ENCODE measurements at places on chromosomes 12 and 14. TPM values are rescaled to one million over a fixed set of nuclear protein-coding genes. Genes with fewer than 3 reads are reported as not detected.

The GALNT8 gene
- 11.2 TPM for total RNA-seq

The COX8C gene
- total RNA-seq, result not detected

The LRP1 gene
- 74.5 TPM for total RNA-seq

The TAS2R50 gene
- 1.1 TPM for total RNA-seq

The TAS2R10 gene
- 0.52 TPM for total RNA-seq

The ARPC3 gene
- 218 TPM for total RNA-seq

The GPRC5D gene
- not detected for total RNA-seq

The TDP1 gene
- total RNA-seq, result 49.8 TPM

DNA sequence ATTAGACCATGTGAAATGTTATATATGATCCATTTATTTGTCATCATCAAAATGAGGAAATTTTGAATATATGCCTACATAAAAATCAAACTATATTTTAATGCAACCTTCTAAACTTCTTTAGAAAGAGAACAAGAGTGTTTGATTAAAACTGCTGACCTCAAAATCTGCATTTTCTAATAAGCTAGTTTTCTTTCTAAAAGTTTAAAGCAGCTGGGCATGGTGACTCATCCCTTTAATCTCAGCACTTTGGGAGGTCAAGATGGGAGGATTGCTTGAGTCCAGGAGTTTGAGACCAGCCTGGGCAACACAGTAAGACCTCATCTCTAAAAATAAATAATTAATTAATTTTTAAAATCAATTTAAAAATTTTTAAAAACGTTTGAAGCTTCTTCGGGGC, 36.2 kb downstream of the GNPTAB start:
- no peaks in the 10 kb centered on the region for H3K4me1 ChIP-seq
- peaks cover 5% of the 10 kb centered on the region for H3K36me3 ChIP-seq
- no peak overlapping the region for H3K4me3 ChIP-seq
- no peak for DNase-seq

DNA sequence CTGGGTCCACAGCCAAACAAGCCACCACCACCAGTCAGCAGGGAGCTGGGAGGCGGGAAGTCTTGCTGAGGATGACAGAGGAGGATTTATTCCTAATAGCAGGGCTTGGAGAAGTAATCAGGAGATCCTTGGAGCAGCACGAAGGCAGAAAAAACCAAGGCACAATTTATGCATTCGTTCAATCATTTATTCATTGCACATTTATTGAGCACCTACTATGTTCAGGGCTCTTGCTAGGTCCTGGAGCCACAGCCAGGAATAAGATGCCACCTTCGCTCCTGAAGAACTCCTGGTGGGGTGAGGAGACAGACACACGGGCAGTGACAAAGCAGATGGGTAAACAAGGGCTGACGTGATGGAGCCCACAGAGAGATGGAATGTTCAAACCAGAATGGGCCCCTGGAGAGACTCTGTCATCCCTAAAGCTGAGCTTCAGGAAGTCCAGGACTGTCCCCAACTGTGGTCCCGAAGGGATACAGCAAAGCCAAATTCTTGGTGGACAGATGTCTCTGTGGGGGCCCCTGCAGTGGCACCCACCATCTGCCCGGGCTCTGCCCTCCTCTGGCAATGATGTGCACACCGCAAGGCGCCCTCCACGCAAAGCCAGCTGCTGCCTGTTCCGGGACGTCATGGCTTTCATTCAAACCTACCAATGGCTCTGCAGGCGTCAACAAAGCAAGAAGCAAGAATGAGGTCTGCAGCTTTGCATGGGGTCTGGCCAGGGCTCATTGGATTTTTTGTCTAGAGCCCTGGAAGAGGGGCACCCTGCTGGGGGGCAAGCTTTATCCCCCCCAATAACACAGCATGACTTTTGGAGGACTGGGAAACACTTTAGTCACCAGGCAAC, 3.0 kb upstream of the TESC start:
- no peaks in the 10 kb centered on the region for H3K36me3 ChIP-seq
- H3K27me3 ChIP-seq, result peaks cover 20% of the 10 kb centered on the region
- peak; percentile 65 for DNase-seq
- H3K27ac ChIP-seq, result peak overlapping the region; percentile 57
- H3K4me1 ChIP-seq, result peaks cover 3% of the 10 kb centered on the region

- no peak overlapping the region for H3K27ac ChIP-seq
- H3K27me3 ChIP-seq, result peaks cover 68% of the 10 kb centered on the region
- no peaks in the 10 kb centered on the region for H3K36me3 ChIP-seq
- no peak overlapping the region for H3K4me3 ChIP-seq
Observed at GRCh38 chr14:94897082-94897481, 127.2 kb upstream of the GSC start.

DNA sequence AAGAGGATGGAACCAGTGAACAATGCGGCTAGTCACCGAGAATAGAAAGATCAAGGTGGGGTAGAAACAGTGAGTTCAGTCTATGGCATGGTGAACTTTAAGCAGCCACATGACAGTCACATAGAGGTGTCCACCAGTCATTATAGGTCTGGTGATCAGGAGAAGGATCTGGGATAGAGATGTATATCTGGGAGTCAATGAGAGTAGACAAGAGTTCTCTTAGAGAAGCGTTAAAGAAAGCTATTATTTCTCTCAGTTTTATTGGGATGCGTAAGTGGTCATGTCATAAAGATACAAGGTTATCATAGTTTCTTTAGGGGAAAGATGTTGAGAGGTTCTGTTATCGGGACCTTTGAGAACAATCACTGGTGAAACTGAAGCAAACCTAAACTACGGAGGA, 136.1 kb upstream of the SLC38A2 start:
- H3K27ac ChIP-seq, result no peak overlapping the region
- H3K4me3 ChIP-seq, result no peak overlapping the region
- no peaks in the 10 kb centered on the region for H3K4me1 ChIP-seq
- H3K36me3 ChIP-seq, result no peaks in the 10 kb centered on the region

DNA sequence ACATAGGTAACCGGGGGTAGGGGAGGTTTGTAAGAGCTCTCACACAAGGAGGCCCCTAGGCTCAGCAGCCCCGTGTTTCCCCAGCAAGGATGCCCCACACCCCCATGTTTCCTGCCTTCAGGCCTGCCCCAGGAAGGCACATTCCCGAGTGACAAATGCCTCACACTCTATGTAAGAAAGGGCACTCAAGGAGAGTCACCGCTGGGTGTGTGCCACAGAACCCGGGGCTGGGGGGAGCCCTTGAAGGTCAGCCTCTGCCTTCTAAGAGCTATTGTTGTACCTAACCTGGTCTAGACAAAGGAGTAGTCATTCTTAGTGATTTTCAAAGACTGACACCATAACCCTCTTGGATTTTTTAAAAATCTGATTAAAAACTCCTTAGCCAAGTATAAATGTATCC, 333.6 kb downstream of the DPF3 start:
- DNase-seq, result peak; percentile 54
- H3K36me3 ChIP-seq, result no peaks in the 10 kb centered on the region
- H3K4me1 ChIP-seq, result no peaks in the 10 kb centered on the region
- H3K27ac ChIP-seq, result no peak overlapping the region
- no peak overlapping the region for H3K4me3 ChIP-seq

DNA sequence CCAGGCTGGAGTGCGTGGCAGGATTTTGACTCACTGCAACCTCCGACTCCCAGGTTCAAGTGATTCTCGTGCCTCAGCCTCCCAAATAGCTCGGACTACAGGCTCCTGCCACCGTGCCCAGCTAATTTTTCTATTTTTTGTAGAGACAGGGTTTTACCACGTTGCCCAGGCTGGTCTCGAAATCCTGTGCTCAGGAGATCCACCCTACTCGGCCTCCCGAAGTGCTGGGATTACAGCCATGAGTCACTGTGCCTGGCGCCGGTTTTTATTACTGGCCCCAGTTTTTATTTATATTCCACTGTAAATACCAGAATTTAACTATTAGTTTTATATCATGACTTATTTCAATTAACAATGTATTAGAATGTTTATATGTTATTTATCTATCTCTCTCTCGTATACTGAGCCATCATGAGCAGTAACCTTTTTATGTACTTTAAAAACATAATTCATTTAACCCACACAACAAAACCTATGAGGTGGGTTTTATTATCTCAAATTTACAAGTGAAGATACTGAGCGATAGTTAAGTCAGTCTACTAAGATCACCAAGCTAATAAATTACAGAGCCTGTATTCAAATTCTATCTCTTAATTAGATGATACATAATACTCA, 47.8 kb downstream of the HECTD1 start:
- H3K36me3 ChIP-seq, result peaks cover 77% of the 10 kb centered on the region
- DNase-seq, result no peak
- H3K4me3 ChIP-seq, result no peak overlapping the region
- no peaks in the 10 kb centered on the region for H3K4me1 ChIP-seq
- H3K27ac ChIP-seq, result no peak overlapping the region

DNA sequence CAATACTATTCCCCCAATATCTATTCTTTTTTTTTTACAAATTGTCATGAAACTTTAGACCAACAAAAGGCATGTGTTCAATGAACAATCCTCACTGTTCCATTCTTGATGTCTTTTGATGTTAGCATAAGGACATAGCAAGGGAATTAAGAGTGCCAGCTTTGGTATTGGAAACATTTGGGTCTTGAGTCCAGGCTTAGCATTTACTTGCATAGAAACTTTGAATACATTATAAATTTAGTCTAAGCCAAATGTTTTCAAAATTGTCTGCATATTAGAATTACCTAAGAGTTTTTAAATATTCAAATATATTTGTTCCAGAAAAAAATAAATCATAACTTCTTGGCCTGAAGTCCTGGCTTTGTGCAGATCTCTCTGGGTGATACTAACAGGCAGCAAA, 406.5 kb downstream of the LRFN5 start:
- no peak overlapping the region for H3K4me3 ChIP-seq
- H3K27me3 ChIP-seq, result no peaks in the 10 kb centered on the region
- no peak for DNase-seq
- H3K36me3 ChIP-seq, result no peaks in the 10 kb centered on the region
- no peak overlapping the region for H3K27ac ChIP-seq

DNA sequence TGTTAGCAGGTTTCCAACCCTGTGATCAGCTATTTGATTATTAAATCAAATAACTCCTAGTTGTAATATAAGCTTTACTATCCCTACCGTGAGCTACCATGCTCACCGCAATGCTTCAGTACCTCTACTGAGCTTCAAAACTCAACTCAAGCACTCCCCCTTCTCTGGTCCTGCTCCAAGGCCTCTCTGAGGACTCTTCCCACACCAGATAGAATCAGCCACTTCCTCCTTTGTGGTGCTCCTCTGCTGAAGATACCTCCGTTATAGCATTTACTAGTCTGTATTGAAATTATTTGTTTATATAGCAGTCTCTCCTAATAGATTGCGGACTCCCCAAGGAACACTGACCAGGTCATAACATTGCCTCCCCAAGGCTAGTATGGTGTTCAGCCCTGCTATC, 17.5 kb downstream of the AREL1 start:
- H3K4me3 ChIP-seq, result no peak overlapping the region
- DNase-seq, result no peak
- peaks cover 42% of the 10 kb centered on the region for H3K36me3 ChIP-seq
- H3K4me1 ChIP-seq, result no peaks in the 10 kb centered on the region

DNA sequence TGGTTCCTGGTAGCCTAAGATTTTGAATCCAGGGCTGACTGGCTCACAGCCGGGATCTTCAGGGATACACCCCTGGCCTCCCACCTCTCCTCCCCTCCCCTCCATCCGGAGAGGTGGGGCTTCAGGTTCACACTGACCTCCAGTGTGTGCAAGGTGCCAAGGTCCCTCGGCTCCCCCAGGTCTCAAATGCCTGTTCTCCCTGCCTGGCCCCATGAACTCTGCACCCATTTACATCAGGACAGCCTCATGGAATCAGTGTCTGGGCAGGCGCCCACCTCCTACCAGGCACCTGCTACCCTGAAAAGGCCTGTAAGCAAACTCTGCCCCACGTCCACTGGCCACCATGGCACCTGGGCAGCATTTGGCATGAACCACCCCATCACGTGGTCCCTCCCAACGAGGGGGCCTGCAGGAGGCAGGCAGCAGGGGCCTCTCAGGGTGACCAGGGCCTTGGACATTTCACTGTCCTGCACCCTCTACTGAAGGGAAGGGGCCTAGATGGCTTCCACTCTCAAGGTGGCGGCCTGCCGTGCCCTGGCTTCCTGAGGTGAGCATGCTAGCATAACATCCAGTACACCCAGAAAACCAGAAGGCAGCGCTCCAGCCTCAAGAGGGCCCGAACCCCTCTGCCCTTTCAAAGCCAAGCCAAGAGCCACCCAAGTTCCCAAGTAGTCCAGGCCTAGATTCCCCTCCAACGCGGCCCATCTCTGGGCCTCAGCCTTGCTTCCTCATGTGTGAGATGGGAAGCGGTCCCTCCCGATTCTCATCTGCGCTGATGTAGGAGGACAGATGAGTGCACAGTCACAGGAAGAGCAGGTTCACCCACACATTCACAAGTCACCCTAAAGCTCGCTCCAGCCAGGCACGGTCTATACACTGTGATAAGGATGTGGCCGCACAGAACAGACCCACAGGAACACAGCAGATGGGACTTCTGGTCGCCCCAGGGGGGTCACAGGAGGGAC, 37.3 kb downstream of the CCDC85C start:
- H3K36me3 ChIP-seq, result no peaks in the 10 kb centered on the region
- H3K27ac ChIP-seq, result no peak overlapping the region
- H3K4me3 ChIP-seq, result no peak overlapping the region
- H3K27me3 ChIP-seq, result no peaks in the 10 kb centered on the region
